CD14-positive monocyte (primary cell): ENCODE measurements at places on chromosomes 12 and 14. TPM values are rescaled to one million over a fixed set of nuclear protein-coding genes. Genes with fewer than 3 reads are reported as not detected.

SLC25A47 gene
- polyA plus RNA-seq: not detected in 2 replicates

RHEBL1 gene
- 0.50 TPM for polyA plus RNA-seq

LRTM2 gene
- not detected for polyA plus RNA-seq

- no peaks in the 10 kb centered on the region for H3K36me3 ChIP-seq
- H3K4me3 ChIP-seq: no peak overlapping the region
- H3K27me3 ChIP-seq: no peaks in the 10 kb centered on the region
- no peak overlapping the region for H3K27ac ChIP-seq
- DNase-seq: no peak
- peaks cover 71% of the 10 kb centered on the region for H3K4me1 ChIP-seq
These were observed 46.2 kb downstream of the SLC38A1 start for GRCh38 chr12:46222636-46223035.

GRCh38 chr12:12518919-12519318 is 43.7 kb downstream of the DUSP16 start:
- no peak overlapping the region for H3K4me3 ChIP-seq
- H3K27me3 ChIP-seq: no peaks in the 10 kb centered on the region
- H3K27ac ChIP-seq: no peak overlapping the region

DNA sequence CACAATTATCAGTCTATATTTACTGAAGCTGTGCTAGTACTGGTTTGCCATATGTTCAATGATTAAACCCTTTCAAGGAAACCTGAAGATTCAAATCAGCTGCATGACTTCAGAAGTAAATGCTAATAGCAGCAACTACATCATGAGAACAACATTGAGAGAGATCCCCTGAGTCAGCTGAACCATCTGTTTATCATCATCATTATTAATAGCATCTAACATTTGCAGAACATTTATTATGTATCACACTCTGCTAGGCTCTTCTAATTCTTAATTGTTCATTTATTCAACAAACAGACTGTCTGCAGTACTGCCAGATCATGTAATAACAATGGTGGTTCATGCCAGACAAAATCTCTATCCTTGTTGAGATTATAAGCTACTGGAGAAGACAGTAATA is 157.4 kb downstream of the KLHL28 start:
- H3K27me3 ChIP-seq: no peaks in the 10 kb centered on the region
- H3K36me3 ChIP-seq: no peaks in the 10 kb centered on the region
- H3K4me3 ChIP-seq: no peak overlapping the region
- H3K4me1 ChIP-seq: no peaks in the 10 kb centered on the region

DNA sequence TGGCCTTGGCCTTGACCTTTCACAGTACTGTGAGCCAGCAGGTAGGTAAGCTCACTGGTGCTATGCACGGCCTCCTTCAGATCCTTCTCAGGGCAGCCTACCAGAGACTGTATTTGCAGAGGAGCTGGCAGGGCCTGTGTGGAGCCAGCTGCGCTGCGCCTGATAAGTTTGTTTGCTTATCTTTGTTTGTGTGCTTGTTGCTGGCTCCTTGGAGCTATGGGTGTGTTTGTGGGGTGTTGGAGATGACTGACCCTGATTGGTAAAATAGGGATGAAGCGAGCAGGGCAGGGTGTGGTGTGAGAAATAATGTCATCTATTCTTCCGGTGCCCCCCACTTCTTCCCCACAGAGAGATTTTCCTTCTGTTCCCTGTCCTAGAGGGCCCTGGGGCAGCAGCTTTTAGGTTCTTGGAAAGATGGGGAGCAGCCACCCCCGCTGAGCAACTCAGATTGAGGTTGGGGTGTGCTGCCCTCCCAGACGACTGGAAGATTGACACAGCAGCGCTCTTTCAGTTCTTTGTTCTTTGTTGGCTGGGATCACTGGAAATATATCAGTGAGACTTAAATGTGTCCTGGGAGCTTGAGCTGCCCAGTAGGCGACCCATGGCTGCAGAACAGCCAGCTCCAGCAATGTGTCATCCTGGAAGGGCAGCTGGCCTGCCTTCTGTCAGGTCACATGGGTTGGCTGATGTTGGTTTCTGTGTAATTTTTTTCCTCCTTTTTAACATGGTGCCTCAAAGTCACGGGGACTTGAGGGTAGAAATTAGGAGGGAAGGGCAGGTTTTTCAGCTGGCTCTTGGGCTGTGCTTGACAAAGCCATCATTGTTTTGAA is 19.6 kb downstream of the MLXIP start:
- H3K4me1 ChIP-seq: peaks cover 43% of the 10 kb centered on the region
- H3K27ac ChIP-seq: peak overlapping the region; percentile 11
- H3K36me3 ChIP-seq: peaks cover 4% of the 10 kb centered on the region
- H3K4me3 ChIP-seq: no peak overlapping the region
- peak; percentile 43 for DNase-seq
- no peaks in the 10 kb centered on the region for H3K27me3 ChIP-seq
